Fibroblast of lung (primary cell): ENCODE measurements at places on chromosomes 2 and 18. TPM values are rescaled to one million over a fixed set of nuclear protein-coding genes. Genes with fewer than 3 reads are reported as not detected.

Gene ZSWIM2
- total RNA-seq: under 0.01 TPM in 1 of 2 replicates, not detected in the other

Gene ZNF396
- 2.8 and 5.0 TPM in 2 replicates for total RNA-seq

Gene IL1R2
- 0.17 and 1.0 TPM in 2 replicates for total RNA-seq

Gene SLC4A3
- 1.3 and 1.5 TPM in 2 replicates for total RNA-seq

Gene POTEE
- total RNA-seq: not detected in 2 replicates

Gene GPR17
- not detected in 2 replicates for total RNA-seq

Gene POU3F3
- total RNA-seq: not detected in 2 replicates

- no peaks in the 10 kb centered on the region for H3K36me3 ChIP-seq
- H3K4me3 ChIP-seq: no peak overlapping the region
Observed at GRCh38 chr2:5123582-5124196, 568.5 kb upstream of the SOX11 start.

DNA sequence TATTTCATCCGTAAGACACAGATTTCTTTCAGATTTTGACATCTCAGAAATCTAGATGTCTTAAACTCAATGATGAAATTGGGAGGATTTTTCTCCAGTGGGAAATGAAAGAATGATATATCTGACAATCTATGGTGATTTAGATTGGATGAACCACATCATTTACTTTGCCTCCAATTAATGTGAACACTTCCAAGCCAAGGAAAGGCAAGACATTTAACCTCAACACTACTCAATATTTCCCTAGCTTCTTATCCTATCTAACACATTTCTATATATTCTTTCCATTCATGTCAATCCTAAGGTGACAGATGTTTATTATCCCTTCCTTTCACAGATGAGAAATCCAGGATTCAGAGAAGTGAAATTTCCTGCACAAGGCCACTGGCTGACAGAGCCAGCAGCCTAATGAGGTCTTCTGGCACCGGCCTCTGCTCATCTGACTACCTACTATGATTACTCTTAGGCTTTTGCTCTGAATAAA is 327.6 kb downstream of the IRS1 start:
- no peaks in the 10 kb centered on the region for H3K27me3 ChIP-seq
- no peak overlapping the region for H3K27ac ChIP-seq
- DNase-seq: no peak
- H3K36me3 ChIP-seq: no peaks in the 10 kb centered on the region
- no peak overlapping the region for H3K4me3 ChIP-seq

DNA sequence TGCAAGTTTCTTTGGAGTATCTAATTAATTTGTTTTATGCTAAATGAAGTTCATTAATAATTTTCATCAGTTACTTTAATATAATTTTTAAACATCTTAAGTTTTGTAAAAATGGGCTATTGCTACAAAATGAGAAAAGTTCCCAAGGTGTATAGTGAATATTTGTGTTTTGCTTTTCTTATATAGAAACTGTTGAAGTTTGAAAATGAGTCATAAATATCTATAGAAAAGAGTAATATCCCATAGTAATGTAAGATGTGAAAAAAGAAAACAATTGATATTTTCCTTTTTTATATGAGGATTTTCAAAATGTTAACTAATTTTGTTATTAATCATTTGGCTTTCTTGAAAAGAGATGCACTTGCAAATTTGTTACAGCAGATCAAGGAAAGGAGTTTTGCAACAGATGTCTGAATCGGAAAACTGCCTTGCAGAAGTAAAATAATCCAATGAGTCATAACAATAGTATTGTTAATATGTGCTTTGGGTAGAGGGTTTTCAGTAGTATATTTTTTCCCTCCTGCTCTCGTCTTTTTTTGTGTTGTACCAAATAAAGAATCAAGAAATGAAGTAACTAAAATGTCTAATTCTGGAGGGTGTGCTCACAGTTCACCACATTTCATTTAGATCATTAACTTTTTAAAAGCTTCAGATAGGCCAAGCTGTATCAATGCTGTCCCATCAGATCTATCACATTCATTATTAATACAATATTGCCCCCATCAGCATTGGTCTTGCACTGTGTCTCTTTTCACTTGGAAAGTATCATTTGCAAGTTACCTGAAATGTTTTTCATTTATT is 15.5 kb downstream of the DUSP19 start:
- no peak overlapping the region for H3K27ac ChIP-seq
- DNase-seq: peak; percentile 66
- no peaks in the 10 kb centered on the region for H3K27me3 ChIP-seq
- no peaks in the 10 kb centered on the region for H3K36me3 ChIP-seq
- H3K4me3 ChIP-seq: no peak overlapping the region

DNA sequence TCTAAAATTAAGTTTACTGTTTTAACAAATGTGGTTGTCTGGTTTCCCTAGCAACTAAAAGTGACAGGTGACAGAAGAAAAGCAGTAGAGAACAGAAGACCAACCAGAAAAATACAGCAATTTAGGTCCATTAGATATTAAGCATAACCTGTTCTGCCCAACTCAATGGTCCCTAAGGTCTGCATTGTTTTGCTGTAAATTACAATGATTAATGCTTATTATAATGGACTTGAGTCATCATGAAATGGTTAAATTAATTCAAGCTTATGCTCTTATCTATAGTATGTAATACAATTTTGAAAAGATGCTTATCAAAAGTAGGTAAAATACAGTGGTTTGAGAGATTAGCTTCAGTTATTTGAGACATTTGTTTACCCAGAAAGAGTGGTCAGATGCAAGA is 378.0 kb downstream of the GRB14 start:
- no peaks in the 10 kb centered on the region for H3K36me3 ChIP-seq
- no peak for DNase-seq
- no peak overlapping the region for H3K4me3 ChIP-seq
- no peak overlapping the region for H3K27ac ChIP-seq

DNA sequence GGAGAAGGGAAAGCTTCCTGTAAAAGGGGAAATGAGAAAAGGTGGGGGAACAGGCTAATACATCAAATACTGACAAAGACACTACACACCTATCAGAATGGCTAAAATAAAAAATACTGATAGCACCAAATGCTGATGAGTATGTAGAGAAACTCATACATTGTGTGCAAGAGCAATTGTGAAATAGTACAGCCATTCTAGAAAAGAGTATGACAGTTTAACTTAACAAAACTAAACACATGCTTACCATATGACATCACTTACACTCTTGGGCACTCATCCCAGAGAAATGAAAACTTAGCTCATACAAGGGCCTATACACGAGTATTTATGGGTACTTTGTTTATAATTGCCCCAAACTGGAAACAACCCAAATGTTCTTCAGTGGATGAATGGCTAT is 53.4 kb downstream of the ZNF638 start:
- H3K4me1 ChIP-seq: peaks cover 3% of the 10 kb centered on the region
- peak overlapping the region; percentile 8 for H3K27ac ChIP-seq
- no peaks in the 10 kb centered on the region for H3K27me3 ChIP-seq
- H3K36me3 ChIP-seq: peaks cover 6% of the 10 kb centered on the region

DNA sequence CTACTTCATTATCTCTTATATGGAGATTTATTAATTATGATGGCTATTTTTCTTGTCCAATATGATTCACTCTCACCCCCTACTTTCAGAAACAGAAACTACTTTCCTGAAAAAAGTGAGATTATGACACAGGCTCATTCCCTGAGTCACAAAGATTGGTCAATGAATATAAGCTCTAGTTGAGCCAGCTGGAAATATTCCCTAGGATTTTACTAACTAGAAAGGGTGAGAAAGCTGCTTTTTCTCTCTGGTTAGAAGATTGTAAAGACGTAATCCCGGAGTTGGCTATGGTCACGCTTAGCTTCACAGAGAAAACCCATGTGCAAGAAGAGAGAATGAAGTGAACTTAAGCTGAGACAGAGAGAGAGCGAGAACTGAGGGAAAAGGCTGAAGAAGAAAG is 223.7 kb upstream of the SMAD7 start:
- H3K27me3 ChIP-seq: no peaks in the 10 kb centered on the region
- H3K4me1 ChIP-seq: peaks cover 13% of the 10 kb centered on the region
- no peak overlapping the region for H3K4me3 ChIP-seq
- H3K27ac ChIP-seq: no peak overlapping the region
- H3K36me3 ChIP-seq: no peaks in the 10 kb centered on the region

- peak; percentile 81 for DNase-seq
- no peaks in the 10 kb centered on the region for H3K36me3 ChIP-seq
- H3K4me3 ChIP-seq: no peak overlapping the region
- no peaks in the 10 kb centered on the region for H3K27me3 ChIP-seq
Observed at GRCh38 chr2:233556881-233557736, 9.5 kb downstream of the USP40 start.

DNA sequence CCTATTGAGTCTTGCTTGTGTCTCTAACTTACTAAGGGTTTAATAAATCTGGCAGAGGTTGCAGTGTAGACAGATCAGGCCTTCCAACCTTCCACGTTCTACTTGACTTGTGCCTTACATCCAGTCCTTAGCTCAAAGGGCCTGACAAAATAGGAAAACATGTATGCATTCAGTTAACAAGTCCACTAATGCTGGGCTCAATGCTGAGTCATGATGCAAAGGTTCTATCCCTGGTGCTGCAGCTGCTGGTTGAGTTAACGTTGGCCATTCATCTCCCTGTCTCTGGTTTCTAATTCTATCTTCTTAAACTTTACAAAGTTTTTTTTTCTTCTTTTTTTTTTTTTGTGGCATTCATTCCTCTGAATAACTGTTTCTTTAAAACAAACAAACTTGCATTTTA is 46.3 kb upstream of the ITGB6 start:
- H3K27me3 ChIP-seq: no peaks in the 10 kb centered on the region
- H3K4me3 ChIP-seq: no peak overlapping the region
- no peaks in the 10 kb centered on the region for H3K36me3 ChIP-seq
- H3K4me1 ChIP-seq: peaks cover 5% of the 10 kb centered on the region
- DNase-seq: peak; percentile 33
- no peak overlapping the region for H3K27ac ChIP-seq

- no peak overlapping the region for H3K4me3 ChIP-seq
- H3K27ac ChIP-seq: no peak overlapping the region
- DNase-seq: no peak
- H3K27me3 ChIP-seq: no peaks in the 10 kb centered on the region
- H3K4me1 ChIP-seq: no peaks in the 10 kb centered on the region
Observed at GRCh38 chr2:237520290-237520689, 33.2 kb downstream of the MLPH start.
